NCI-H1436 treated with DMSO at 0.1 percent for 48 hours (cell line): ENCODE measurements at places on chromosomes 16 and 17.

DNA sequence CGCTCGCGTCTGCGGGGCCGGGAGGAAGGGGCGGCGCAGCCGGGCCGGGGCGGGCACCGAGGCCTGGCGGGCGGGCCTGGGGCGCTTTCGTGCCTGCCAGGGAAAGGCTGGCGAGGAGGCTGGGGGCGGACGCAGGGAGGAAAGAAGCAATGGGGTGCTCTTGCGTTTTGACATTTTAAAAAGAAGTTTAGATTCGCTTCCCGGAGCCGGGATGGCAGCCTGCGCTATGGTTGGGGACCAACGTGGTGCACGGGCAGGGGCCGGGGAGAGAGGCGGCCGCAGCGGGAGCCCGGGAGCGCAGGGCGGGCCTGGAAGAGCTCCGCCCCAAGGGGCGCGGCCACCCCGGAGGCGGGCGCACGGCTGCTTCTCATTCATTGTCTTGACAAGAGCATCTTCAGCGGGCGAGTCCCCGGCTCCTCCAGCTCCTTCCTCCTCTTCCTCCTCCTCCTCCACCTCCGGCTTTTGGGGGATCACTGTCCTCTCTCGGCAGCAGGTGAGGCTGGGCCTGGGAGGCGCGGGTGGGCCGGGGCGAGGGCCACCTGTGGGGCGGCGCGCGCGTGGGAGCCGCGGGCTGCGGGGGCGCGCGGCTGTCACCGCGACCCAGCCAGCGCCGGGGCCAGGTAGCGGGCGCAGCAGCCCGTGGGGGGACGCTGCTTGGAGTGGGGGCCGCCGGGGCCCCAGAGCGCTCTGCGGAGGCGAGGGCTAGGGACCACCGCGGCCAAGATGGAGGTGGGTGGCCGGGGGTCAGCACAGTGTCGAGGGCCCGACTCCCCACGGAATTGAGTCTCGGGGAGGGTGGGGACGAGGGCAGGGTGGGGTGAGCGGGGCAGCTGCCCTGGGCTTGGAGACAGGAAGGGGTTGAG lies at the start of gene CORO1A:
CORO1A (plus strand) TSS at position 370 of the 863 bp plus-strand sequence. CDS start 1,608 bp downstream, outside the sequence.
- DNase-seq, result no peak

DNA sequence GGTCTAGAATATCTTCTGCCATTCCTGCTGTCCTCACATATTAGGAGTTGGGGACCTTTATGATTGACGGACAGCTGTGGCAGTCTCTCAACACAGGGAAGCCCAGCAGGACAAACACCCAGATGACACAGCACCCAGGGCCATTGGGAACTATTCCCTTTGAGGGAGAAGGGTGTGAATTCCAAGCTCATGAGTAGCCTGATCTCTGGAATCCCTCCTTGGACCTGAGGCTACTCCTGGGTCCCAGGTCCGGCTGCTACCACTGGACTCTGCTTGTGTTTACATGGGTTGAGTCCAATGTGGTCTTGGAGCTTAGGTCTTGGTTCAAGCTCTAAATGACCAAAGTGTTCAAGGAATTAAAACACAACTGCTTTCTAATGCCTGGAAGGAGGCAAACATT lies 78.9 kb downstream of the SLC6A2 start:
- DNase-seq, result no peak

- no peak for DNase-seq
These were observed 1.1 kb downstream of the DCUN1D3 start for GRCh38 chr16:20899071-20899470.

GRCh38 chr16:86794216-86794864 lies 216.0 kb downstream of the FOXL1 start:
- no peak for DNase-seq

DNA sequence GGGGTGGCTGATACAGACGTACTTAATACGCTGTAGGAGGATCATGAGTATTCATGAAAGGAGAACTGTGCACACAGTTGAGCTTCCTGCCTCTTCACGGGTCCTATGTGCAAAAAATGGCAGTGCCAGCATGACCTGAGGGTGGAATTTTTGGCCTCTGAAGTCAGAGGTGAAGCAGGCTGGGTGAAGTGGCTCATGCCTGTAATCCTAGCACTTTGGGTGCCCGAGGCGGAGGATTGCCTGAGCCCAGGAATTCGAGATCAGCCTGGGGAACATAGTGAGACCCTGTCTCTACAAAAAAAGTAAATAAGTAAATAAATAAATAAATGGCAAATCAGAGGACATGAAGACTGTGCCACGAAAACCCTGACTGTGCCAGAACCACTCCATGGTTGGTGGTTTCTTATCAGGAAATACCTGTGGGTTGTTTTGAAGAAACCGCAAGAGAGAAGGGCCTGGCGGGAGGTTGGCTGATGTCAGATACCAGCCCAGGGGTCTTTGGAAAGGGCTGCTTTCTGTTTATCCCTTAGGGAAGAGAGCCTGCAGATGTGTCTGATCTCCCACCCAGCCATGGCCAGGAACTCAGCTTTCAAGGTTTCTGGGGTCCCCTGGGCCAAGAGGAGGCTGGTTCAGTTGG lies 3.4 kb downstream of the ASPSCR1 start:
- DNase-seq, result no peak

DNA sequence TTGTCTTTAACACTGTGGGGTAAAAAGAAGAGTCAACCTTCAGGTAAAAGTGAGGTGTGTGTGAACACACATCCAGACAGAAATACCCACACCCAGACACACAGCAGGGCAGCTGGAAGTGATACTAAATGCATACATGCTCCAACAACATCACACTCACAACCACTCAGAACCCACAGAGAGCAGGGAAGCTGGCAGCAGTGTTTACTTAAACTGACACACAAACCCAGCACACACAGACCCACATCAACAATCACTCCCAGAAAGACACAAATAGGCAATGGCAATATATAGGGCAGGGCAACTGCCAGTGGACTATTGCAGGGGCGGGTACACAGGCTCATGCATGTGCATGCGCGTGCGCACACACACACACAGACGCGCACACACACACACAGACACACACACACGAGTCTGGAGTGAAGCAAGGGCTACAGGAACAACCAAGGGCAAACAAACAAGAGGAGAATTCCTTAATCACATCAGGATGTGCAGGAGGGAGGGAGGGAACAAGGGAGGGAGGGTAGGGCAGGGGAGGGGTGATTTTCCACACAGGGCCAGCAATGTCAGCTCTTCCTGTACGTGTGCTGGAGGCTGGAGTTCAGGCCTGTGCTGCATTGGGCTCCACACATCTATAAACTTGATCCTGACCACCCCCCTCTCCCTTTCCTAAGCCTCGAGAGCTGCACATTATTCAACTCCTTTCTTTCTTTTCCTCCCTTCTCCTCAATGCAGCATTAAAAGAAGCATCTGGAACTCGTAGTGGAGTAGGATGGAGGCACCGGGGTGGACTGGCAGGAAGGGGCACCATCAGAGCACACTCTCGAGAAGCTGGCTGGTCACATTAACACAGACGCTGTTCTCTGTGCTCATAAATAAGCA lies 30.1 kb downstream of the HIC1 start:
- no peak for DNase-seq

DNA sequence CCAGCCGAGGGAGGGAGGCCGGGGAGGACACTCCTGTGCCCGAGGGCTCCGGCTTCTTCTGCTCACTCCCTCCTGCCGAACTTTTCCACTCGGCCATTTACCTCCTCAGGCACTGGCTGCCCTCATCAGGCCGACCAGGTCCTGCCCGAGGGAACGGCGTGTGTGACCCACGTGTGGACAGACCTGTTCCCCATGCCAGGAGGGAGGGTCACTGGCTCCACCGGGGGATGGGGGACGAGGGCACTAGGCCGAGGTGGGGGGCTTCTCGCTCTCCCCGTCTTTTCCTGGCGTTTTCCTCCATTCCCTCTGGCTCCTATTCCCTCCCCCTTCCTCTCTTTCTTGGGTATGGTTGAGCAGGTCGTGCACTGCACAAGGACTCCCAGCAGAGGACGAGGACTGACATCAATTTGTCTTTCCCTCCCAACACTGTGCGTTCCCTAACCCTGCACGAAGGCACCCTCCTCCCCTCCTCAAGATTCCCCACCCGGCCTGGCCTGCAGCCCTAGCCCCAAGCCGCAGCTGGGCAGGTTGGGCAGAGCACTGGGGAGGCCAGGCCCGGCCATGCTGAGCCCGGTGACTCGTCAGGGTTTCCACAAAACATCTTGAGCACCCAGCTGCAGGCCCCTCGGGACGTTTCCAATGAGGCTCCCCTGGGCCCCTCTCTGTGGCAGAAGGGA lies 3.2 kb upstream of the IL17C start:
- DNase-seq, result no peak

GRCh38 chr16:22304411-22304810 lies 7.2 kb downstream of the POLR3E start:
- DNase-seq, result no peak

GRCh38 chr16:67210069-67210937 lies 11.4 kb downstream of the ELMO3 start:
- DNase-seq, result no peak

GRCh38 chr16:68252383-68252782 lies 7.2 kb downstream of the PLA2G15 start:
- DNase-seq, result no peak

GRCh38 chr17:41500131-41500911 lies 5.1 kb downstream of the KRT13 start:
- DNase-seq, result no peak

GRCh38 chr16:57102888-57103851 lies 10.8 kb downstream of the CPNE2 start:
- no peak for DNase-seq

DNA sequence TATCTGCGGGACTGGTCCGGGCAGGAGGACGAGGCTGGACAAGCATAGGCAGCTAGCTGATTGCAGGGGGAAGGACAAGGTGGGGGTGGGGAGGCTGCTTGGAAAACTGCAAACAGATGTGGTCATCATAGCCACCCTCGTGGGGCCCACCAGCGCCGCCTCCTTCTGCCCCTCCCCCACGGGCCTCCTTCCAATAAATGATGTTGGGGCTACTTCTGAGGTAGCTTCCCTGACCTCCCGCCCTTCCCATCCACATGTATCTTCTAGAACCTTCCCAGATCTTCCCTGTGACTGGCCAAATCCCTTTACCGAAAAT lies 12.3 kb upstream of the CDC42EP4 start:
- no peak for DNase-seq

GRCh38 chr16:4537376-4538343 lies 913 bp downstream of the CDIP1 start:
- no peak for DNase-seq

GRCh38 chr17:48998587-48999440 lies 1.6 kb downstream of the IGF2BP1 start:
- DNase-seq, result no peak

- no peak for DNase-seq
These were observed 18.7 kb downstream of the HMOX2 start for GRCh38 chr16:4494746-4495490.

- DNase-seq, result no peak
These were observed 21.1 kb downstream of the GAS7 start for GRCh38 chr17:10177131-10177912.

DNA sequence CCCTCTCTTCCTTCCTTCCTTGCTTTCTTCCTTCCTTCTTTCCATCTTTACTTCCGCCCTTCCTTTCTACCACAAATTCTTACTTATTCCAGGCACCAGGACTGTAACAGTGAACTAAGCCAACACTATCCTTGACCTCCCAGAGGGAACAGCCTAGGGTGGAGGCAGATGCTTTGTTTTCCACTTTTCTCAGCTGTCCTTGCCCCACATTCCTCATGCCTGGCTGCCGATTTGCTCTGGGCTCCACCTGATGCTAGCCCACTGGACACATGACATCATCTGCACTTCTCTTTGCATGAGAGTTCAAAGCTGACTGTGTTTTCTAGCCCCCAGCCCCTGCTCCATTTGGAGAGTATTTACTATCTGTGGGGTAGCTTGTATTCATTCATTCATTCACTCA lies 283.0 kb downstream of the MAF start:
- no peak for DNase-seq

DNA sequence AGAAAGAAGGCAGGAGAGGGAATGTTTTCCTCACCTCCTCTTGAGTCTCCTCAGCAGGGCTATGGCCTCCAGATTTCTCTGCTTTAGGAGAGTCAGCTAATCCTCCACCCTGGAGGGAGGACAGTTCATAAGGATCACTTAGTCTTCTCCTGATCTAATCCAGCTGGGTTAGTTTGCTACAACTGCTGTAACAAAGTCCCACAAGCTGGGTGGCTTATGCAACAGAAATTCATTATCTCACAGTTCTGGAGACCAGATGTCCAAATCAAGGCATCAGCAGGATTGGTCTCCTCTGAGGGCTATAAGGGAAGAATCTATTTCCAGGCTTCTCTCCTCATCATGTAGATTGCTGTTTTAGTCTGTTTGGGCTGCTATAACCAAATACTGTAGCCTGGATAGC lies 40.6 kb upstream of the XYLT1 start:
- DNase-seq, result no peak

GRCh38 chr16:56944954-56945839 lies 13.3 kb downstream of the HERPUD1 start:
- DNase-seq, result no peak

DNA sequence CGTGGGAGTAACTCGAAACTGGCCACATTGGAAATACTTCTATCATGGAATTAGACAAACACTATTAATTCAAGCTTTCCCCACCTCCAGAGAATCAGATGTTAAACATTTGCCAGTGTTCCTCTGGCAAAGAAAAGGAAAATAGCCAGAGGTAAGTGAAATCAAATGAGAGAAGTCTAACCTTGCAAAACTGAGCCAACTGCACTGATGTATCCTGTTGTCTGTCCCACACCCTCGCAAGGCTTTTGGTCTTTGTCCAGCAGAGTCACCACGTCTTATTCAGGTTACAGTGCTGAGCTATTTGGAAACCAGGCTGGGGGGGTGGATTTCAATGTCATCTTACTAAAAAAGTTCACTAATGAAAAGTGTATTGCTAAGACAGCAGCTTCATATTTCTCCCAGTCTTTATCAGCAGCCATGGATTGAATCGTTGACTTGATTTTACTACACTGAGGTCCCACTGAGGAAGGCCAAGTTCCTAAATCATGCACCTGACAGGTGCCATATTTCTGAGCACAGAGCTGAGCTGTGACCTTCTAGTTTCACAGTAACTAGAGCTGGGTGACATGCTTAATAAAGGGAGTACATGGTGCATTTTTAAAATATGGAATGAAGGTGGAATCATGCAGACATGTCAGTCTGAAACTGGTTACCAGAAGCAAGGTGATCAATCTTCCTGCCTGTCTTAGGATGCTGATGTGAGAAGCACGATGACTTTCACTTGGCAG lies 85.2 kb upstream of the HSBP1 start:
- no peak for DNase-seq
